Spinal cord (tissue), 10 donors: ENCODE measurements at places on chromosomes 12 and 14. TPM values are rescaled to one million over a fixed set of nuclear protein-coding genes. Genes with fewer than 3 reads are reported as not detected.

Gene KRT75
- 0.06 TPM for total RNA-seq

DNA sequence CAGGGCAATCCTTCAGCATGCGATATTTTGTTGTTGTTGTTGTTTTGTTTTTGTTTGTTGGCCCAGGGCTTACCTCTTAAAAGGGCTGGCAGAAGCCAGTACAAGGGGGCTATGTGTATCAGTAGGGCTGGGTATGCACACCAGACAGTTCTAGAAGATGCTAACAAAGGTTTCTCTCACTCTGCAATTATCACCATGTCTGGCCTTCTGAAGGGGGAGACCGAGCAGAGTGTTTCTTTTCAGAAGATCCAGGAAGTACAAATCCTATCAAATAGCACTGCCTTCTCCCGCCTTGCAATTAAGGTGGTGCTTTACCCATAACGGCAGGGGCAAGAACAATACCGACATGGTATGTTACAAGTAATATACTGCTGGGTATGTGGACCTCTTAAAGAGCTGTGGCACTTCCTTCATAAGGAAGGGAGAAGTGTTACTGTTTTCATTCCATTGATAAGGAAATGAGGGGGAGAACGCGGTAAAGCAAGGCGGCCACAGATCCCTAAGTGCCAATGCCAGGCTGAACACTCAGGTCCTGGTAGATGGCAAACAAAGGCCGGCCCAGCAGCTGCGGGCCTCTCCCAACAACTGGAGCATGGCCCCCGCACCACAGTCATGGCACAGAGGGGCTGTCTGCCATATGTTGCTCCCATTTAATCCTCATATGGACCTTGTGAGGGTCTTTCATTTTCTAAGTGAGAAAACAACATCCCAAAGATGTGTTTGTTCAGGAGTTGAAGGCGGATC is 19.2 kb upstream of the CACNA2D4 start:
- H3K4me3 ChIP-seq = no peak overlapping the region
- H3K27me3 ChIP-seq = no peaks in the 10 kb centered on the region
- H3K27ac ChIP-seq = no peak overlapping the region

Gene PPFIA2
- 24.5 TPM for total RNA-seq

DNA sequence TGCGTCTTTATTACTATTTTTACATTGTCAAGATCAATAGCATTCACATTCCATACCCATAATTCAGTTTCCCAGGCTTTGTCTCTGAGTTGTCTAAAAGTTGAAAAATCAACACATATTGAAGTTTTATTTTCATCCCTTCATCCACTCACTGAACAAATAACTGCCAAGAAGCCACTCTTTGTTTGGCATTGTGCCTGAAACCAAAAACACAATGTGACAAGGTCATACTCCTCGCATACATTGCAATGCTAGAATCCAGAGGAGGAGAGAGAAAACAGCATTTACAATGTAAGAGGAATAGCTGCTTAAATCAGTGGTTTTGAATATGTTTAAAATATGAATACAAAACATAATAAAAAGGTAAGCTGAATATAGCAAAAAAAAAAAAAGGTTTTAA is 71.8 kb downstream of the CCDC60 start:
- no peaks in the 10 kb centered on the region for H3K4me1 ChIP-seq
- DNase-seq = no peak
- H3K36me3 ChIP-seq = no peaks in the 10 kb centered on the region
- H3K27ac ChIP-seq = no peak overlapping the region
- H3K4me3 ChIP-seq = no peak overlapping the region

Gene TCL1B
- not detected for total RNA-seq

DNA sequence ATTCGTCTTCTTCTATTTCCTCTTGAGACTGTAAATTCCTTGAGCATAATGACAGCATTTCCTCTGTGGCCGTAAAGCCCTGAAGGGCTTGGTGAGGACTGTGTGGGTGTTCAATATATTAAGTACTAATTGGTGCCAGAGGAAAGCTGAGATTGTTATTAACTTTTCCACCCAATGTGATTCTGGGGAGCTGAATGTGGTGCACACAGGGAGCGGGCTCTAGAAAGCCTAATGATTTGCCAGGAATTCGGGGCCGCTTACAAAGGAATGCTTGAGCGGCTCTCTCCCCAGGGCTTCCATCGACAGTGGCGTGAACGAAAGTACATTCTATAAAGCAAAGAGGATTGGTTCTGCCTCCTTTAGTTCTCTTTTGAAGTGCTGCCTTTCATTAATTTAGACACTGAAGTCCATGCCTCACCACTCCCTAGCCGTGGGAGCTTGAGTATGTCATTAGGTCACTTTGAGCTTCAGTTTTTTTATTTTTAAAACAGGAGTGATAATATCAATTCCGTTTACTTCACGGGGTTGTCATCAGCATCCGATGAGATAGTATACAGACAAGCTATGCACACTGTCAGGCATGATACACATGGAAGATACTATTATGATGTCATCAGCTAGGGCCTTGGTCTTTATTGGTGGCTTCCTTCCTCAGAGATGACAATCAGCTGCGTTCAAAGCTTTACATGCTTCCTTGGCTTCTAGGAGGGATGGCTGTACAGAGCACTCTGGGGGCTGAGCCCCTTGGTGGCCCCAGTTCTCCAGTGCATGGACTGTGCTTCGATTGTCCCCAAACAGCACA is 11.0 kb upstream of the GSG1 start:
- peaks cover 4% of the 10 kb centered on the region for H3K4me1 ChIP-seq
- no peaks in the 10 kb centered on the region for H3K27me3 ChIP-seq
- no peaks in the 10 kb centered on the region for H3K36me3 ChIP-seq
- DNase-seq = peak; percentile 60

GRCh38 chr12:37672655-37673260 is 643.8 kb upstream of the ALG10B start:
- H3K36me3 ChIP-seq = no peaks in the 10 kb centered on the region
- H3K27ac ChIP-seq = no peak overlapping the region
- no peak for DNase-seq
- H3K27me3 ChIP-seq = no peaks in the 10 kb centered on the region

Gene LETMD1
- total RNA-seq = 66.5 TPM

DNA sequence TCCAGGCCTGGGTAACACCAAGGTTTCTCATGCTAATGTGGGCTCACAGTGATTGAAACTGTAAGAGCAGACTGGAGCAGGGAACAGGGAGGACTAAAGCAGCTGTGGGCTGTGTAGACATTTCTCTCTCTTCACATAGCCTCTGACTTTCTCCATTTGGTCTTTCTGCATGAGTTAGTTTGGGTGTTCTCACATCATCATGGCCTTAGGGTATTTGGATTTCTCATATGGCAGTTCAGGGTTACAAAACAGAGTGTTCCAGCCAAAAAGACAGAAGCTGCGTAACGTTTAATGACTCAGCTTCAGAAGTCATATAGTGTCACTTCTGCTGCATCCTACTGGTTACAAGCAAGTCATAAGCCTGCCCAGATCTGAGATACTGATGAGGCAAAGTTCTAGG is 52.0 kb upstream of the OSBPL8 start:
- no peaks in the 10 kb centered on the region for H3K36me3 ChIP-seq
- no peak overlapping the region for H3K4me3 ChIP-seq
- no peak for DNase-seq
- H3K27me3 ChIP-seq = no peaks in the 10 kb centered on the region
- H3K4me1 ChIP-seq = no peaks in the 10 kb centered on the region
- no peak overlapping the region for H3K27ac ChIP-seq

Gene TAS2R19
- total RNA-seq = 15.9 TPM

DNA sequence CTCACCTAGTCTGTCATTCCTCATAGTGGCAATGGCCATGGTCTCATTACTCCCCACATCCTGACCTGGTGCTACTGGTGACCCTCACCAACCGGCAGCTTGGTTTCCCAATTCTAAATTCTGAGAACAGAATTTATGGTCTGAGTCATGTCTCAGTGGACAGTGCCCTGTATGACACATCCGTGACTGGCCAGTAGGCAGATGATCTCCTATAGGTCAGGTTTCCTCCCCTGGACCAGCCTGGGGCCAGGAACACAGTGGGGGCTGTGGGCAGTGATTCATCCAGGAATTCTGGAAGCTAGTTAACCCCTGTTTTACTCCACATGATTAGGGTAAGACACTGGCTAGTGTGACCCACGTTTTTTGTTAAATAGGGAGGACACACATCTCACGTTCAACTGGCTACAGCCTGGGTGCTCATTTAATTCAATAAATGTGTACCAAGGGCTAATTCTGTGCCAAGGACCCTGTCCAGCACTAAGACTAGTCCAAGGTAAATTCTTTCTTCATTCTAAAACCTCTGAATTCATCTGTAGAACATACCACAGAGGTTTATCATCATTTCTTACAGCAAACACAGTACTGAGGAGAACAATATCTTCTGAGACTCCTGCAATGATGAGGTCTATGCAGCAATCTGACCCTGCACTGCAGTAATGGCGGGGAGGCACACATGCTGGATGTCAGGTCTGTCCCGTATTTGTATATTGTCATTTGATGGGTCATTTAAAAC is 249.6 kb upstream of the TBX3 start:
- no peak overlapping the region for H3K4me3 ChIP-seq
- no peak for DNase-seq
- H3K27ac ChIP-seq = no peak overlapping the region

DNA sequence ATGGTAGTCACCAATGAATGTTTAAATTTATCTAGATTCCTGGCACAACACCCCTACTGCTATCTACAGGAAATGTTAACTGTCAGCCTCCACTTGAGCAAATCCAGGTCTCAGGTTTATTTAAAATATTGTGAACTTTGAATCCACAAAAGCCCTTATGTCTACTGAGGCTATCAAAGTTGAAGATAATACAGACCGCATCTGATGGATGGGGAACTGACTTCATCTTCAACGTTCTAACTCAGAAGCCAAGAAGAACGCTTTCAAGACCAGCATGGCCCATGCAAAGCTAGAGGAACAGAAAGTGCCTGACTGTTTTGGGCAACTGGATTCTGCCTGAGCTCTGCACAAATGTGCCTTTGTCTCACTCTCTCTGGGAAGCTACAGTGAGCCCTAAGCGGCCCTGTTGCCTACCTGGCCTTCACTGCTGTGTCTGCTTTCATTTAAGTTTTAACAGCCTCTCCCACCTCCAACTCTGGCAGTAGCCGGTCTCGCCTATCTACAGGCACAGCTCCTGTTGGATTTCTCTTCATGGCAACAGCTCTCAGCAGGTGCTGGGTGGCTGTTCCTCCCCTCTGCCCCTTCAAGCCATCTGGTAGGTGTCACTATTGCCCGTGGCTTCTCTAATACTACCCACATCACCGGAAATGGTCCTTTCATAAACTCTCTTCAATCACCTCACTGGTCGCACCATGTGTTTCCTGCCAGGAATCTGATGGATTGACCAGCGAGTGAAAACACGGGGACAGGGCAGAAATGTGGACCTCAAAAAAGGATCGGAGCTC is 112.1 kb upstream of the OVCH1 start:
- H3K36me3 ChIP-seq = no peaks in the 10 kb centered on the region
- no peak overlapping the region for H3K4me3 ChIP-seq
- DNase-seq = no peak

- H3K4me1 ChIP-seq = no peaks in the 10 kb centered on the region
- H3K36me3 ChIP-seq = no peaks in the 10 kb centered on the region
- H3K27ac ChIP-seq = no peak overlapping the region
- H3K4me3 ChIP-seq = no peak overlapping the region
- H3K27me3 ChIP-seq = no peaks in the 10 kb centered on the region
Observed at GRCh38 chr12:25894759-25895158, 63.7 kb upstream of the RASSF8 start.

- H3K27ac ChIP-seq = no peak overlapping the region
- H3K4me3 ChIP-seq = no peak overlapping the region
- peaks cover 40% of the 10 kb centered on the region for H3K27me3 ChIP-seq
- H3K36me3 ChIP-seq = no peaks in the 10 kb centered on the region
- DNase-seq = no peak
- peaks cover 17% of the 10 kb centered on the region for H3K4me1 ChIP-seq
Observed at GRCh38 chr14:52266179-52266578, 1.3 kb upstream of the PTGDR start.

Gene ASCL1
- total RNA-seq = 10.1 TPM

GRCh38 chr14:92409043-92409442 is 86.1 kb downstream of the SLC24A4 start:
- no peak overlapping the region for H3K27ac ChIP-seq
- H3K27me3 ChIP-seq = no peaks in the 10 kb centered on the region
- no peak overlapping the region for H3K4me3 ChIP-seq
- DNase-seq = no peak
- no peaks in the 10 kb centered on the region for H3K36me3 ChIP-seq

DNA sequence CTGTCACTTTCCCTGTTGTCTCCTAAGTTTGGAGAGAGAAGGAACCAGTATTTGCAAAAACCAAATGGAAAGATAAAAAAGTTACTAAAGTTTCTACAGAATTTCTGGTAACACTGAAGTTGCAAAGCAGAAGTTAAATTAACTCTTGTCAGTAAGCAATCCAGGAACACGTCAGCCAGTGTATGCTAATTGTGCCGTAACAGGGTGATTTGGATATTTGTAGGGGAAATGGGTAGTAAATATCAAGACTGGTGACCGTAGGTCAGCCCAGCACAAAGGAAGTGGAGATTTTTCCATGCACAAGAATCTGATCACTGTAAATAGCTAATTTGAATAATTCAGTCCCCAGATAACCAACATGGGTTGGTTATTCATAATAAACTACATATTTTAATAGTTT is 2.3 kb downstream of the CDKN1B start:
- H3K4me3 ChIP-seq = peak overlapping the region; percentile 100
- peaks cover 14% of the 10 kb centered on the region for H3K4me1 ChIP-seq
- DNase-seq = no peak

Gene GPR65
- total RNA-seq = 2.0 TPM

DNA sequence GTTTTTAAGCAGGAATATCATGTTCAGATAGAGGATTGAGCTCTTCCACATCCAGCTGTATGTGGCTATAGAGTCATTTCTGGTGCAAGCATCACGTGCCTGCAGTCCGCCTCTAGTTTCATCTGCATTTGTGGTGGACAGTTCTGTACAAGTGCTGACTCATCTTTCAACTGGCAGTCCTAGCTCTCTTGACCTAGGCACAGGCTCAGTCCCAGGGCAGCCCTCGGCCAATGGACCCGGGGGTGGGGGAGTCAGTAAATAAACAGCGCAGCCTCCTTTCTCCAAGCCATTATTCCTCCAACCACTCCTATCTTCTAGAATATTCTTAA is 41.8 kb upstream of the FRMD6 start:
- no peak for DNase-seq
- no peak overlapping the region for H3K4me3 ChIP-seq
- no peak overlapping the region for H3K27ac ChIP-seq
- no peaks in the 10 kb centered on the region for H3K4me1 ChIP-seq
- no peaks in the 10 kb centered on the region for H3K36me3 ChIP-seq
- H3K27me3 ChIP-seq = no peaks in the 10 kb centered on the region

Gene GALNT8
- 13.1 TPM for total RNA-seq

- no peak overlapping the region for H3K4me3 ChIP-seq
- no peaks in the 10 kb centered on the region for H3K27me3 ChIP-seq
- no peak for DNase-seq
- no peak overlapping the region for H3K27ac ChIP-seq
- H3K36me3 ChIP-seq = no peaks in the 10 kb centered on the region
- H3K4me1 ChIP-seq = peaks cover 18% of the 10 kb centered on the region
Observed at GRCh38 chr12:52655720-52656124, 3.7 kb upstream of the KRT2 start.
